ENCODE measurements at places on chromosomes 12 and 14. TPM values are rescaled to one million over a fixed set of nuclear protein-coding genes. Genes with fewer than 3 reads are reported as not detected.

Gene HOTAIR
- 1.2 TPM for total RNA-seq

Gene GLIPR1L1
- not detected for total RNA-seq

DNA sequence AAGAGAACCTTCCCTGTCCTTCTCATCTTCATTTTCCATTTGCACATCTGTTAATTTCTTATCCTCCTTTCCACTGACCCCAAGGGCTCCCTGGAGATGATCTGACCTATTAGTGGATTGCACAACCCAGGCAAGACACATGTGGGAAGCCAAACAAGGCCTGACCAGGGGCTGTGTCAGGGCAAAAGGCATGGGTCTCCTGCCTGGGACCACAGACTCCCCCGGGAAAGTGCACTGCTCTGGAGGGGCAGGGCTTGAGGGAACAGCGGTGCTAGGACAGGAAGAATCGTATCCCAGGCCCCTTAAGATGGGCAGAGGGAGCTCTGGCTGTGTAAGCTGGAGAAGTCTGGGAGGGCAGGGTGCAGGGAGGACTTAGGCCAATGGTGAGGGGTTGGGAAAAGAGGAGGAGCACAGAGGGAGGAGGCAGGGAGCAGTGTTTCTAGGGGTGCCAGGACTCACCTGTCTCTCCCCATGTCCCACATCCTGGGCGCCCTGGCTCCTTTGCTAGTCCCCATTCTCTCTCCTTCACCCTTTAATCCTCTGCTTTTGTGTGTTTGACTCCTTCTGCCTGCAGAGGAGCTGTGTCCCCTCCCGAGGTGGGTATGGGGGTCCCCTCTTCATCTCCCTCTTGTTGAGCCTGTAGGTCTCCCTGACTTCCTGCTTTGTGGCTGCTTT is 25.3 kb downstream of the PLEKHG3 start:
- peak; percentile 75 for DNase-seq

GRCh38 chr14:89214221-89214965 is 202.6 kb downstream of the FOXN3 start:
- DNase-seq: no peak

Data from osteoblast (primary cell).